ENCODE measurements at places on chromosomes 1 and 21.

GRCh38 chr1:160207771-160208556, 2.8 kb downstream of the PEA15 start:
- no peak for DNase-seq

DNA sequence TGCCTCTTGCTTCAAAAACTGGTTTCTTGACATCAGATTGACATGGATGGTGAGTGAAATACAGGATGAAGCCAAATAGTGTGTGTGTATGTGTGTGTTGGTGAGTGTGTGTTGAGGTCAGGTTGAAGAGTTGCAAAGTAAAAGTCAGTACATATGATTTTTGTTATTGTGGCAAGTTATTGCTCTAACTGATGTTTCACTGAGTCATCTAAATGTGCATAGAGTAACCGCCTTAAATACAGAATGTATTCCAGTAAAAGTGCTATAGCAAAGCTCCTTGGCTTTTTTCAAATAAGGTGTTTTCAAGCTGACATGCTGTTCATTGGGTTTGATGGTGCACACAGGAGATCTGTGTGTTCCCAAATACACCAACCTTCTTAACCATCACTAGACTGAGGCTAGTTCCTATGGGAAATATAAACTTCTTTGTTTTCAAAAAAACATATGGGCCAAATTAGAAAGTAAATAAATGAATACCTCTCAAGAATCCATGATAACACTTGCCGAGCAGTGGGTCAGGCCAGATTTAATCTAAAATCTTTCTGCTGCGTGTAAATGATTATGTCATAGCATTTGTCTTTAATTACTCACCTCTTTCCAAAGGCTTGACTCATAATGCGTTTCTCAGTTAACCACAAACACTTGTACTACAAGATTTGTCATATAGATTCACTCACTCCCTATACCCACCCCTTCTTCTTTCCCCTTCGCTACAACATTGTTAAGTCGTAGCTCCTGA, 151.1 kb downstream of the LYPLAL1 start:
- no peak for DNase-seq

DNA sequence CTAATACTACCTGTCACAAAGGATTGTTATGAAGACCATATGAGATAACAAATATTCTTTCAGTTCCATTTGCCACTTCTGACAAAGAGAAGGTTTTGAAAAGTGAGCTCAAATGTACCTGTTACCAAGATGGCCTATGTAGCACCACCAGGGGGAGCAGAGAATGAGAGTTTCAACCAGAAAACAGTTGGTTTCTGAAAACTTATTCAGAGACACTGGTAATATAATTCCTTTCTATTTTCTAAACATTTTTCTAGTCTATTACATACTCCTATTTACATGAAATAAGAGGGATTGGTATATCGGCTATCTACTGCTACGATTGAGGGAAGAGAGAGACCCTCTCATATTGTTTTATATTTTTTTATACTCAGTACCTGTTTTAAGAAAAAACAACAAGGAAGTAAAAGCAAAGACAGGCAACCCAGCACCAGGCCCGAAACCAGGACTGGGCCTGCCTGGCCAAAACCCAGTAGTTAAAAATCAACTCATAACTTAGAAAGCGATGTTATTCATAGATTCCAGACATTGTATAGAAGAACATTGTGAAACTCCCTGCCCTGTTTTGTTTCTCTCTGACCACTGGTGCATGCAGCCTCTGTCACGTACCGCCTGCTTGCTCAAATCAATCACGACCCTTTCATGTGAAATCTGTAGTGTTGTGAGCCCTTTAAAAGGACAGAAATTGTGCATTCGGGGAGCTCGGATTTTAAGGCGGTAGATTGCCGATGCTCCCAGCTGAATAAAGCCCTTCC, 48.3 kb downstream of the IL23R start:
- DNase-seq, result peak; percentile 33

DNA sequence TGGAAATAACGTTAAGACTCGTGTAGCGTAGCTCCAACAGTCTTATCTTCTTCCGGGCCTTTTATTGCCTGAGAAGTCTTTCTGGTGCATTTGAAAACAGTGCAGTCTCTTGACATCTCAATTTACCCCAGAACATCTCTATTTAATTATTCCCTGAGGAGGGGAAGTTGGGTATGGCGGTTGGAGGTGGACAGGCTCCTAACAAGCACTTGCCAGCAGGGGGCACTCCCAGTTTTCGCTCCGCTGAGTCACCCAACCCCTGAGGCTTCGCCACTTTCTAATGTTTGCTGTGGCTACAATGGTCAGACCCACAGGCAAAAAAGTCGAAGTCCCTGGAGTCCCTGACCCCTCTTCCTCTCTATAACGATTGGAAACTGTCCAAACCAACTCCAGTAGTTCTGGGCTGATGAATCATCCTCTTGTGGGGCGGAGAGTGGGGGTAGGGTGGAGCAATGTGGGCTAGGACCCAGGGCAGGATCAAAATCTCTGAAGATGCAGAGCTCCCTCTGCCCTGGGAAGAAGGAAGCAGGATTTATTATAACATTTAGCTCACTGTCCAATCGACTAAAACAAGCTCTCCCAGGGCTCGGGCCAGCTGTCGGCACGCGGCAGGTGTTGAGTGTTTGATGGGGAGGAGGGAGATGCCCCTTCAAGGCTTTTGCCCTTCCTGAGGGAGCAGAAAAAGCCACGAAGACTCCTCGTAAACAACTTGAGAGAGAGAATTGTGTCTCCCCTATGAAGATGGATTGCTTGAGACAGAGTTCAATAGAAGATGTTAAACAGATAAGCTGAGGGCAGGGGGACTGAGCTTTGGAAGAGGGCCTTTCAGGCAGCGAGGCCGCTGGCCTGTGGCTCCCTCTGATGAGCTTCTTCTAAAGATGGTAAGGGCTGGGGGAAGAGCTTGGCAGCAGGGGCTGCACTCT, 85.7 kb downstream of the BRINP2 start:
- DNase-seq, result no peak

DNA sequence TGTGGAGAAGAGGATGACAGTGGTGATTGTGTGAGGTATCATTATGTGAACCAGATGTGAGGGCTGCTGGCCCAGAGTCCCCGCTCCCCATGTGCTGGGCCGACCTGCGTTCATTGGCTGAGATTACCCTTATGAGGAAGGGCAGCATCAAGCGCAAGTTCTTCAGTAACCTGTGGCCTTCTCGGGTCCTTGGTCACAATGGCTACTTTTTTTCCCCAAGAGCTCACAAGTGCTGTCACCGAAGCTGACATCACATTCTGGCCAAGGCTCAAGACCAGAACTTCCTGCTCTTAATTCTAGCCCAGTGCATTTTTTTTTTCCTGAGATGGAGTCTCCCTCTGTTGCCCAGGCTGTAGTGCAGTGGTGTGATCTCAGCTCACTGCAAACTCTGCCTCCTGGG, 262.9 kb downstream of the RHOU start:
- DNase-seq, result no peak

GRCh38 chr1:243723458-243724043, 126.5 kb downstream of the AKT3 start:
- DNase-seq, result no peak

- no peak for DNase-seq
Observed at GRCh38 chr1:167756730-167757405, 35.1 kb downstream of the MPZL1 start.

DNA sequence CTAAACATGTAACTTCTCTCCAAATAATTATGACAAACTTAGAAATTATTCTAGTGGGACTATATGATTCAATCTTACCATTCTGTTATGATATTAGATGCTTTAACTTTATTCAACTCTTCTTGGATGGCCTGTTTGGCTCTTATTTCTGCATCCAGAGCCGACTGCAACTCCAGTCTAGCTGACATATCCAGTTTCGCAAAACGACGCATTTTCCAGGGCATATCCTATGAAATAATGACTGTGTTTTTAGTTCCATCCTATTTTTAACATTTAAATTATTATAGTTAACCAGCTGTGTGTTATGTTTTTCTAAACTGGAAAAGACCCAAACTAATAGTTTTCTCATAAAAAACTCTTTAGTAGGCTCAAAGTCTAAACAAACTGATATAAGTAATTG, 133.7 kb downstream of the COQ8A start:
- no peak for DNase-seq

DNA sequence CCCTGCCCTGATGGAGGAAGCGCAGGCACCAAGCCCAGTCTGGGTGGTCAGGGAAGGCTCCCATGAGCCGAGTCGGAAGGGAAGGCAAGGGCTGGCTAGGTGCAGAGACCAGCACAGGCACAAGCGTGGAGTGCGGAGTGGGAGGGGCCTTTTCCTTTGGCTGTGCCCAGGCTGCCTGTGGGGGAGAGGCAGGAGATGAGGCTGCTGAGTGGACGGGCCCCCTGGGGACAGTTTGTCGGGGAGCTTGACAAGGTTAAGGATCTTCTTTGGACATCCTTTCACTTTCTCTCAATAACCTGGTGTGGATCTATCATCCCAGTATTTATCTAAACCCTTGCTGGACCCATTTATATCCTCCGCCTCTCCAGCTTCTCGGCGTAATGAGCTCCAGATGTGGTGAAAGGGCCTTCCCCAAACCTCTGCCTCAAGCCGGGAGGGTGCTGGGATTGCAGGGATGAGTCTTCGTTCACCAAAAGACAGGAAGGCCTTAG, 42.9 kb downstream of the EPHB2 start:
- DNase-seq, result no peak

GRCh38 chr1:22751124-22751531, 40.5 kb downstream of the EPHB2 start:
- no peak for DNase-seq

DNA sequence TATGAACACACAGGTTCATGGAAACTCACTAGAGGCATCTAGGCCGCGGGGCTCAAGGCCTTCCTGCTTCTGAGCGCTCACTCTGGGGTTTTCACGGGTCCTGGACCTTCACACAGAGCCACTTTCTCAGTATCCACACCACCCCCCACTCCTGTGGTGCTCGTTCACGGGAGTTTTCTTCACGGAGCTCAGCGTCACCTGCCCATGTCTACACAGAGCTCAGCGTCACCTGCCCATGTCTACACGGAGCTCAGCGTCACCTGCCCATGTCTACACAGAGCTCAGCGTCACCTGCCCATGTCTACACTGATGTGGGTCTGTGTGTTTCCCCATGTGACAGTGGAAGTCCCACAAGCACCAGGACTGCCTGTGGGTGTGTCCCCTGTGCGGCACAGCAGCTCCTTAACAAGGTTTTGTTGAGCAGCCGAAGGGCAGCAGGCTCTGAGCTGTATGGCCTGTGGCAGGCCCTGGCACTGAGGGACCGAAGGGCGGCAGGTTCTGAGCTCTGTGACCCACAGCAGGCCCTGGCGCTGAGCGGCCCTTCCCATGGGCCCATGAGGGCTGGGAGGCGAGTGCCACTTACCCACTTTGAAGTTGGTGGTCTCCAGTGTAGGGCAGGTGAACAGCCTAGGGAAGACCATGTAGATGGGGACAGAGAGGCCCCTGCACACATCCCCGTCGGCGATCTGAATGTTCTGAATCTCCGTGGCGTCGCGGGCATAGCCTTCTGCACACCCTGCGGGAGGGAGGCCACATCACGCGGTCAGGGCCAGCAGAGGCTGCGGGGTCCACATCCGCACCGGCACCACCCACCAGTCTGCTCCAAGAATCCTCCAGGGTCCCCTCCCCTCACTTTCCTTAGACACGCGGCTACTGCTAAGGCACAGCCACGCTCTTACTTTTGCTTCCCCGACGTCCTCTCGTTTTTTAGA, 39.8 kb downstream of the VPS26C start:
- DNase-seq, result no peak

- no peak for DNase-seq
Observed at GRCh38 chr1:38608202-38608864, 251.2 kb downstream of the RRAGC start.

DNA sequence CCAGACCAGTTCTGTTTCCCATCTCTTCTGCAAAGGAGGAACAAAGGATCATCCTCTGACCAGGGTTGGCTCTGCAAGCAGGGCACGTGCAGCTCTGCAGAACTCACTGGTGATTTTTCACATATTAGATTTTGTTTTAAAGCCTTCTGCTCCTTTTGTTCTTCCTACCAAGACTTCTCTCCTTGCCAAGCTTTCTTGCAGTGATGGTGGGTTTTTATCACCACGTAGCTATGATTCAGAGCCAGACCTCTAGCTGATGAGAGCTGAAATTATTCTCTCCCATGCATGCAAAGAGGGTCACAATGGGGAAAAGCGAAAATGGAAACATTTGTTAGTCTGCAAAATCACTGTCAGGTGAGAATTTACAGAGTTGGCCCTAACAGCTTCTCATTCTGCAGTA, 225.2 kb downstream of the KCNH1 start:
- no peak for DNase-seq

GRCh38 chr1:28278763-28279162, 19.4 kb downstream of the SESN2 start:
- no peak for DNase-seq

GRCh38 chr21:34129039-34129891, 55.9 kb downstream of the MRPS6 start:
- peak; percentile 49 for DNase-seq

DNA sequence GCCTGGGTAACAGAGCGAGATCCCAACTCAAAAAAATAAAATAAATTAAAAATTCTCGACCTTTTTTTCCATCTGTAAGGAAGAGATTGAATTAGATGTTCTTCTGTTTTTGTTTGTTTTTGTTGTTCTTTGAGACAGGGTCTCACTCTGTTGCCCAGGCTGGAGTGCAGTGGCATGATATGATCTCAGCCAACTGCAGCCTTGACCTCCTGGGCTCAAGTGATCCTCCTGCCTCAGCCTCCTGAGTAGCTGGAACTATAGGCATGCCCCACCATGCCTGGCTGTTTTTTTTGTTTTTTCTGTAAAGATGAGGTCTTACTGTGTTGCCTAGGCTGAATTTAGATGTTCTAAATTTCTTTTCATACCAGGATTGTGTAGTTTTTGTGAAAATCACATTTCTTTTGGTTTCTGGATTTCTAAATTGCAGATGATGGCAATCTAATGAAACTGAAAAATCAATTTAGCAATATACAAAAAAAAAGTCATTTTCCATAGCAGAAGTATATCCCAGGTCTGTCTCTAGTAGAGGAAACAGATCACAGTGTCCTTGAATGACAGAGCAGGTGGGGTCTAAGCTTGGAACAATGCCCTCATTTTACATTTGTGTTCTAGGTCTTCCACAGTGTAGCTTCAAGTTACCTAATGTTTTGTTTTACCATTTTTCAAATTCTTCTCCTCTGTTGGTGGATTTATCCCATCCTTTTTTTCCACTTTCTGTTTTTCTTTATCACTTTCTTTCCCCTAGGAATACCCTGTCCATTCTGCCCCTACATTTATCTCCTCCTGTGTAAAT, 20.3 kb downstream of the ZYG11A start:
- no peak for DNase-seq

DNA sequence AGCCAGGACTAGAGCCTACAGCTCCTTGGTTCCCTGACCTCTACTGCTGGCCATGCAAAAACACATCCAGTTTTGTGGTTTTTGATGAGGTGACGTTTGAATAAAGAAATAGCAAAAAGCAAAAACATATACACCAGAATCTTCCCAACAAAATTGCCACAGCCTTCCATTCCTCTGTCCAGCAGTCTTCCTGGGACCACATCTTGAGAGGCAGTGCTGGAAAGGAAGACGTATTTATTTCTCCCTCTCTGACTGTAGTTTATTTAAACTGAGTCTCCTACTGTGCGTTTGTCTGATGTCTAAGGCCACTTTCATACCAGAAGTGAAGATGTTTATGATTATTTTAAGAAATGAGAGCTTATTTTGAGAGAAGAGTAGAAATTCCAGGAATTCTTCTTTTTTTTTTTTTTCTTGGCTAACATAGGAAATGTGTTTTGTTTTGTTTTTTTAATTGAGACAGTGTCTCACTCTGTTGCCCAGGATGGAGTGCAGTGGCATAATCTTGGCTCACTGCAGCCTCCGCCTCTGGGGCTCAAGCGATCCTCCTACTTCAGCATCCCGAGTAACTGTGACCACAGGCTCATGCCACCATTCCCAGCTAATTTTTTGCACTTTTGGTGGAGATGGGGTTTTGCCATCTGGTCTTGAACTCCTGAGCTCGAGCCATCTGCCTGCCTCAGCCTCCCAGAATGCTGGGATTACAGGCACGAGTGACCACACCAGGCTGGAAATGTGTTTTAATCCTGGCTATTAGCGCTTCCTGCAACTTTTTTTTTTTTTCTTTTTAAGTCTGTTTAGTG, 118.5 kb downstream of the ITSN1 start:
- no peak for DNase-seq
